Lung (tissue), 17 donors: ENCODE measurements at places on chromosomes 6 and 20.

DNA sequence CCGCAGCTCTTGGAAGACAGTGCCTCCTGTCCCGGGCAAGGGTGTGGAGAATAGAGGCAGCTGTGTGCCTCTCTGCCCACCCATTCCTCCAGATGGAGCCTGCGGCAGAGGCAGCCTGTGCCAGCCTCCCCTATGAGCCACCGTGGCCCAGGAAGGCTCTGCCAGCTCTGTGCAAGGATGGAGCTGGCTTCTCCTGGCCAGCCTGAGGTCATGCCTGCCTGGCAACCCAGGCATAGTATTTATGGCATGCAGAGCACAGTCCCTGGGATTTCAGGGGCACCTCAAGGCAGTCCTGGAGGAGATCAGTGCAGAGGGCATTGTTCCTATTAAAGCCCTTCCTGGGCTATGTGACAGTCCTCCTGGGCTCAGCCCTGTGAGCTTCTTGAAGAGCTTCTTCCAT lies 1.5 kb downstream of the EPB41L1 start:
- no peak for DNase-seq

- peak; percentile 69 for DNase-seq
Observed at GRCh38 chr6:68559070-68559469, 76.0 kb upstream of the ADGRB3 start.

- no peak for DNase-seq
Observed at GRCh38 chr20:36845288-36845971, 30.5 kb upstream of the TLDC2 start.

GRCh38 chr20:1327241-1327653 lies 1.7 kb downstream of the SDCBP2 start:
- DNase-seq: no peak

DNA sequence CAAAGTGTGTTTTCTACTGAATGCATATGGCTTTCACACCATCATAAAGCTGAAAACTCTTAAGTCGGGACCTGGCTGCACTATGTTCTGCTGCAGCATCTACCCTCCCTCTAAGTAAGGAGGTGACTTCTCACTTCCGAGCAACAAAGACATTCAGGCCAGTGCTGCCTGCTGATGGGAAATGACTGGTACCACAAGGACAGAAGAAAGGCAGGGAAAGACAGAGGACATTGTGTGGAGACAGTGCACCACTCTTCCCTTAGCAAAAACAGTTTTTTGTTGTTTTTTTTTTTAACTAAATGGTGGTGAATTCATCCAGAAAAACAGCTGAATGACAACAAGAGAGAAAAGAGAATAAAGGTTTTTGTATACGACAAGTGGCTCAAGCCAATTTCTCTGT lies 81.5 kb downstream of the MAP7 start:
- DNase-seq: no peak

GRCh38 chr20:51497542-51498467 lies 44.7 kb downstream of the NFATC2 start:
- DNase-seq: peak; percentile 29

- DNase-seq: no peak
Observed at GRCh38 chr6:157054531-157054979, 268.8 kb downstream of the TMEM242 start.

DNA sequence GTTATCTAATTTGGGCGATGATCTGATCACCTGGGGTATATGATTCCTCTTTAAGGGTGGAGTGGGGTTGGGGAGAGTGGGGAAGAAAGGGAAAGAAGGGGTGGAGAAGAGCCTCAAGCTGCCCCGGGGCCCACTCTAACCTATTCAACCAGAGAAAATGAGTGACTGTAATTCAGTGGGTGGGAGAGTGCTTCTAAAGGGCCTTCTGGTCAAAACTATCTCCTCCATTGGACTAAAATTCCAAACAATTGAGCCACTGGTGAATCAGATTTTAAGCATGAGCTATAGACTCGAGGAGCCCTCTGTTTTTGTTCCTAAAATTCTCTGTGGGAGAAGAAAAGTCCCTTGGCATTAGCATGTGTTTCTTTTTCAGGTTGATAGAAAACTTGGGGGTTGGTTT lies 296.8 kb downstream of the CLIC5 start:
- DNase-seq: no peak

DNA sequence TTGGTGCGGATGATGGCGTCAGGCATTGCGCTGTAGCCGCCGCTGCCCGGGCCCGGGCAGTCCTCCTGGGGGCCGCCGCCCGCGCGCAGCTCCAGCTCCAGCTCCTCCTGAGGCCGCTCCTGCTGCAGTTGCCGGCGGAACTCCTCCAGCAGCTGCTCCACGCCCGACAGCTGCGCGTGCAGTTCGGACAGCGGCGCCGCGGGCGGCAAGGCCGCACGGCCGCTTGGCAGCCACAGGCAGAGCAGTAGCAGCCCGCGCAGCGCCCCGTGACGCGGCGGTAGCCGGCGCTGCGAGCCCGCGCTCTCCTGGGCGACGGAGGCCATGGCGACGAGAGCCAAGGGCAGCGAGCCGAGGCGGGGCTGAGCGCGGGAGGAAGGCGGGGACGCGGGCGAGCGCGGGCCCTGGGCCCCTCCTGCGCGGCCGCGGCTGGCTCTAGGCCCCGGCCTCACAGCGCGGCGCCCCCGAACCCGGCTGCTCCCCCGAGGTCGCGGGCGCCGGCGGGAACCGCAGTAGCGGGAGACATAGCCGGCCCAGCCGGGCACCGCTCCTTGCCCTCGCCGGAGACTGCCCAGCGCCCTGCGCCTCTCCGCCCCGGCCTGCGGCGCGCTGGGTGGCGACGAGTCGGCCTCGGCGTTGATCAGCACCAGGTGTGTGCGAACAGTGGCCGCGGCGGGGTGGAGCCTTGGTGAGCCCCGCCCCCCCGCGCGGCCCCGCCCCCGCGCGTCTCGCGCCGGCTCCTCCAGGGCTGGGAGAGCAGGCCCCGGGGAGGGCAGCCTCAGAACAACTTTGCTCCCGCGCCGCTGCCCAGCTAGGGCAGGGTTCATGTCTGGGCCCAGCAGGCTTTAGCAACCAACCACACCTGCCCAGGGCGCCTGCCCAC lies at the start of gene LRP11:
LRP11 (minus strand) TSS at position 662 of the 880 bp plus-strand sequence; CDS start at position 323, 339 bp downstream.
- DNase-seq: peak; percentile 88

DNA sequence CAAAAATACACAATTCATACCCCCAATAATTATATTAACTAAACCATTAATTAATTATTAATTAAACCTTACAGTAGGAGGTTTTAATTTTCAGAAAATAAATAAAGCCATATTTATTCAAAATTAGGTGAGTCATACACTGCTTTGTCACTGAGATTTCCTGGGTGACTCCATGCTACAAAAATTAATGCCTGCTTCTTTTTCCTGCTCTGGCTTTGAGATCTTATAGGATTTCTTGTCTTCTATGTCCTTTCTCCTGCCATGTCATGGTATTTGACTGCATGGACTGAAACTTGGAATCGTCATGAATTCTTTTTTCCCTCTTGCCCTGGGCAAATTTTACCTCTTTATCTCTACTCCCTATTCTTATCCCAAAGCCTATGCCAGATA lies 133.2 kb downstream of the PHACTR1 start:
- DNase-seq: no peak
